ENCODE measurements at places on chromosomes 7 and 10. TPM values are rescaled to one million over a fixed set of nuclear protein-coding genes. Genes with fewer than 3 reads are reported as not detected.

PIK3AP1 gene
- 1.5 TPM for total RNA-seq

C10orf53 gene
- total RNA-seq, result not detected

GSTO2 gene
- total RNA-seq, result 1.7 TPM

SHH gene
- 0.98 TPM for total RNA-seq

ZC3HAV1 gene
- 3.7 TPM for total RNA-seq

PRPS1L1 gene
- total RNA-seq, result not detected

KIN gene
- 8.1 TPM for total RNA-seq

ODAD2 gene
- 1.5 TPM for total RNA-seq

ZKSCAN1 gene
- 60.0 TPM for total RNA-seq

POLR2J2 gene
- total RNA-seq, result 3.2 TPM

PHKG1 gene
- 2.5 TPM for total RNA-seq

EGR2 gene
- 0.74 TPM for total RNA-seq

NMT2 gene
- total RNA-seq, result 47.9 TPM

IFIT2 gene
- 2.7 TPM for total RNA-seq

UFSP1 gene
- total RNA-seq, result 2.2 TPM

INMT gene
- under 0.01 TPM for total RNA-seq

ANK3 gene
- total RNA-seq, result 305 TPM

ACTL6B gene
- 99.6 TPM for total RNA-seq

LBX1 gene
- total RNA-seq, result not detected

Data from temporal lobe (tissue), 4 donors.